ENCODE measurements at places on chromosomes 16 and 17.
A peak's percentile ranks its signal among the peaks of the same experiment; 100 is the strongest.

DNA sequence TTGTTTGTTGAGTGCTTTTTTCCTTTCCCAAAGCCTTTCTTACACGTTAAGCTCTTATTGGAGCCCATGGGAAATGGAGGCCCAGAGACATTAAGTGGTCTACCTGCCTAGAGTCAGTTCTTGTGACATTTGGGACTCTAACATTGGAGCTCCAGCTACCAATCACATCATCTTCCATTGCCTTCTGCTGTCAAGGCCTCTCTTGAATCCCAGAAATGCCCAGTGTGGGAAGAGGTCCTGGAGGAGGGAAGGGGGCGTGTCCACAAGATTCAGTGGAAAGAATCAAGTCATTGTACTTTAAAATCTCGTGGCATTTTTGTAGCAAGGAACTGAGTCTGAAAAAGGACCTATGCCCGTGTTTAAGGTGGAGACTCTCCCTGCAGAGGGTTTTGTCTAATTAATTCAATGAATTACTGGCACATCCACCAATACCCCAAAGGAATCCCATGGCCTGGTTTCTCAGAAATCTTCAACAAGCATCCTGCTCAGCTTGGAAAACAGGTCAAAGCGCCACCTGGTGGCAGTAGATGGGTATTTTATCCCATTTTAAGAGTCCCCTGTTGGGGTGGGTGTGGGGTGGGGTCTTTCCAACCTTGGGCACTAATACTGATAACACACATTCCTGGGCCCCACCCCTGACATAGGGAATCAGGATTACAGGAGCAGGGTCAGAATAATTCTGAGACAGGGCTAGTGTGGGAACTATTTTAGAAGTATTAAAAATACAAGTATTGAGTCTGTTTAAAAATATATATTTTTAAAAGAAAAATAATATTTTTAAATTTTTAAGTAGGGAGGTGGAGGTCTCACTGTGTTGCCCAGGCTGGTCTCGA lies 24.6 kb downstream of the GPT2 start:
- H3K4me3 ChIP-seq: no peak overlapping the region
- no peak overlapping the region for H3K27ac ChIP-seq
- no peaks in the 10 kb centered on the region for H3K4me1 ChIP-seq
- no peaks in the 10 kb centered on the region for H3K27me3 ChIP-seq

- H3K27me3 ChIP-seq: no peaks in the 10 kb centered on the region
- peak overlapping the region; percentile 63 for H3K4me3 ChIP-seq
- peaks cover 7% of the 10 kb centered on the region for H3K36me3 ChIP-seq
- peak overlapping the region; percentile 91 for H3K27ac ChIP-seq
- H3K4me1 ChIP-seq: peaks cover 96% of the 10 kb centered on the region
- no peak for DNase-seq
These were observed 9.7 kb downstream of the NHERF2 start for GRCh38 chr16:2036200-2036966.

DNA sequence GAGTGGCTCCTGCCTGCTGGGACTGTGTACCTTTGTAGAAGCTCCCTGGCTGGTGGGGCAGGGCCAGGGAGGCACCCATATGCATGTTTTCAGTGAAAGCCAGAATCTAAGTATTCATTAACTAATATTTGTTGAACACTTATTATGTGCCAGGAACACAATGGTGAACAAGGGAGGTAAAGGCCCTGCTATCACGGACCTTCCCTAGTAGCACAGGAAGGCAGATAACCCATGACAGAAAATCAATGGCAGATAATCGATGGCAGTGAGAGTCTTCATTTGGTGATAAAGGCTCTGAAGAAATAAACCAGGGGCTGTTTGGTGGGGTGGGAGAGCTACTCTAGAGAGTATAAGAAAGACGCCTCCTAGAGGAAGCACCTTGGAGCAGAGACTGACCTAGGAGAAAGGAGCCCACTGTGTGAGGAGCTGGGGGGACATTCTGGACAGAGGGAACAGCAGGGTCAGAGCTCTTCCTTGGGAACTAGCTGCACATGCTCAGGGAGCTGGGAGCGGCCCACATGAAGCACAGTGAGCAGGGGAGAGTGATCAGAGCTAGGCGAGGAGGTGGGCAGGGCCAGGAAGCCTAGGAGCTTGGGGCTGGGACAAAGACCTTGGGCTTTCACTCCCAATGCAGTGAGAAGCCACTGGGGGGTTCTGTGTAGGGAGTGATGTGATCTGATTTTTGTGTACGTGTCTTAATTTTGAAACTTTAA lies 78.5 kb downstream of the SPECC1 start:
- H3K36me3 ChIP-seq: no peaks in the 10 kb centered on the region
- no peaks in the 10 kb centered on the region for H3K27me3 ChIP-seq
- DNase-seq: no peak
- H3K4me3 ChIP-seq: no peak overlapping the region
- peaks cover 62% of the 10 kb centered on the region for H3K4me1 ChIP-seq

DNA sequence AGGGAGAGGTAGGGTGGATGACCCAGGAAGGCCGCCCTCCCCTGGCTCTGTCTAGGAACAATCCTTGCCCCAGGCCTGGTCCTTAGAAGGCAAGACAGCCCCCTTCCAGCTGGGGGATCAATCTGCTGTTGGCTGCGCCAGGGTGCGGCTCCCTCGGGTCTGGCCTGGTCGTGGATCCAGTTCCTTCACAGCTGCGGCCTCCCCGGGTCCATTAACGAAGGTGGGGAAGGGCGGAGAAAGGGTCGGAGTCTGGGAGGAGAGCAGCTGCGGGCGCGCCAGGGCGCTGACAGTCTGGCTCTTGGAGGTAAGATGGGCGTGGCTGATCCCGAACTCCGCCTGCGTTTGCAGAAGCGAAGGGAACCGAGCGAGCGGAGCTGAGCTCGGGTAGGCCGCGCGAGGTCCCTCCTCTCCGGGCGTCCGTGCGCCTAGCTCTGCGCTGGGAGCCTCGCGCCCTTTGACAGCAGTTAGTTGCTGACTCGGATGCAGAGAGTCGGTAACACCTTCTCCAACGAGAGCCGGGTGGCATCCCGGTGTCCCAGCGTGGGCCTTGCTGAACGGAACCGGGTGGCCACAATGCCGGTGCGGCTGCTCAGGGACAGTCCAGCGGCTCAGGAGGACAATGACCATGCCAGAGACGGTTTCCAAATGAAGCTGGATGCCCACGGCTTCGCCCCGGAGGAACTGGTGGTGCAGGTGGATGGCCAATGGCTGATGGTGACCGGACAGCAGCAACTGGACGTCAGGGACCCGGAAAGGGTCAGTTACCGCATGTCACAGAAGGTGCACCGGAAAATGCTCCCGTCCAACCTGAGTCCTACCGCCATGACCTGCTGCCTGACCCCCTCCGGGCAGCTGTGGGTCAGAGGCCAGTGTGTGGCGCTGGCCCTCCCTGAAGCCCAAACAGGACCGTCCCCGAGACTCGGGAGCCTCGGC lies at the start of gene HSPB9:
Gene HSPB9, plus strand, starts transcription at position 434 of the 933 bp plus-strand sequence. Its CDS starts 47 bp downstream, at position 481.
- H3K27ac ChIP-seq: peak within 1 kb of the TSS; percentile 13
- peaks cover 18% of the 10 kb centered on the region for H3K4me1 ChIP-seq
- no peaks in the 10 kb centered on the region for H3K27me3 ChIP-seq
- no peak for DNase-seq
- peaks cover 49% of the 10 kb centered on the region for H3K36me3 ChIP-seq

GRCh38 chr16:74064120-74064735 lies 232.4 kb upstream of the PSMD7 start:
- H3K4me3 ChIP-seq: no peak overlapping the region
- no peak overlapping the region for H3K27ac ChIP-seq

- no peak for DNase-seq
- peaks cover 86% of the 10 kb centered on the region for H3K27me3 ChIP-seq
- no peak overlapping the region for H3K4me3 ChIP-seq
These were observed 18.3 kb upstream of the CBX8 start for GRCh38 chr17:79814974-79815835.

DNA sequence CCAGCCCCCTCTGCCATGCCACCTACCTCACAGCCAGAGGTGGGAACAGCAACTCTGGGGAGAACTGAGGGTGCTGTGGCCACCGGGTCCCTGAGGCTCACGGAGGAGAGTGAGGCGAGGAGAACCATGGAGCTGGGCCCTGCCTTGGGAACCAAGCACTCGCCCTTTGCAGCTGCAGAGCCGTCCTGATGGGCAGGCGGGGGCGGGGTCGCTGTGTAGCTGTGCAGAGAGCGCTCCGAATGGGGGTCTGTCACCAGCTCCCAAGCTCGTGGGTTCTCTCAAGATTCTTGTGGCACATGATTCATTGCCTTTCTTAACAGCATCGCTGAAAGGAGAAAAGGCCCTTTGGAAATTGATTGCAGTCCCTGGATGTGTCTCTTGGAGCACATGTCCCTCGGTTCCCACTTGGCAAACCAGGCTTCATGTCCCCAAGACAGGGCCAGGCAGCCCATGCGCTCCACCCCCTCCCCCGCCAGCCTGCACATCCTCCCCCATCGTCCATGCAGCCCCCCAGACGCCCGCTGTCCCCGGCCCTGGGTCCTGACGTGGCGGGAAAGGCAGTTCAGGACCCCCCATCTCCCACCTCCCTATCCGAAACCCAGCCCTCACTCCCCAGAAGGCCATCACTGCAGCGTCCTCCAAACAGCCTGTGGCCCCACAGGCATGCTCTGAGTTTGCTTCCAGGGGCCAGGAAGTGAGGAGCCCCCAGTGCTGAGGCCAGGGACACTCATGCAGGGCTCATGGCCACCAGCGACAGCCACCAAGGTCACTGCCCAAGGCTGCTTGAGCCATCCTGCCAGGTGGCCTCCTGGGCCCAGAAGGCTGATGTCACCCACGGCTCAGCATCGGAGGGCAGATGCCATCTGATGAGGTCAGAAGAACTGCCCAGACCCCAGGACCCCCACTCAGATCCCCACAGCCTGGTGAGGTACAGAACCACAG lies 20.6 kb upstream of the CHMP6 start:
- no peak for DNase-seq
- peaks cover 19% of the 10 kb centered on the region for H3K4me1 ChIP-seq
- no peak overlapping the region for H3K27ac ChIP-seq
- H3K4me3 ChIP-seq: no peak overlapping the region
- H3K36me3 ChIP-seq: no peaks in the 10 kb centered on the region
- H3K27me3 ChIP-seq: peaks cover 15% of the 10 kb centered on the region

GRCh38 chr16:78796221-78796866 lies 696.9 kb downstream of the WWOX start:
- peaks cover 5% of the 10 kb centered on the region for H3K4me1 ChIP-seq
- peak overlapping the region; percentile 53 for H3K27ac ChIP-seq
- peak overlapping the region; percentile 2 for H3K4me3 ChIP-seq
- H3K36me3 ChIP-seq: no peaks in the 10 kb centered on the region
- peak; percentile 69 for DNase-seq
- H3K27me3 ChIP-seq: no peaks in the 10 kb centered on the region

DNA sequence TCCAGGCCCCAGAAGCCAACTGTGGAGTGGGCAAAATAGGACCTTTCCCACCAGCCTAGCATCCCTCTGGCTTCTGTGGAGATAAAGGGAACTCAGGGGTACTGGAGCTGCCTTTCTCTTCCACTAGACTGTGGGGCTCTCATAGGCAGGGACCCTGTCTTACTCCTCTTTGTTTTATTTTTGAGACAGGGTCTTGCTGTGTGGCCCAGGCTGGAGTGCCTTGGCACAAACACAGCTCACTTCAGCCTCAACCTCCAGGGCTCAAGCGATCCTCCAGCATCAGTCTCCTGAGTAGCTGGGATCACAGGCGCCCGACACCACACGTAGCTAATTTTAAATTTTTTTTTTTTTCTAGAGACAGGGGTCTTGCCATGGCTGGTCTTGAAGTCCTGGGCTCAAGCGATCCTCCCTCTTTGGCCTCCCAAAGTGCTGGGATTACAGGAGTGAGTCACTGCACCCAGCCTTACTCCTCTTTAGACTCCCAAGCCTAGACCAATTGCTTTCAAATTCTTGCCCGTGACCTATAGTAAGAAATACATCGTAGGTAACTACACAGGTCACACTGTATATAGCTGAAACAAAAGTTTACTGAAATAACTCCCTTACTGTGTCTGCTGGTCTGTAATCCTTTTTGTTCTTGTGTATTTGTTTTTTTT lies 2.6 kb downstream of the RAI1 start:
- no peak for DNase-seq
- H3K36me3 ChIP-seq: no peaks in the 10 kb centered on the region
- peak overlapping the region; percentile 92 for H3K27ac ChIP-seq
- H3K4me1 ChIP-seq: peaks cover 29% of the 10 kb centered on the region
- H3K4me3 ChIP-seq: peak overlapping the region; percentile 64

DNA sequence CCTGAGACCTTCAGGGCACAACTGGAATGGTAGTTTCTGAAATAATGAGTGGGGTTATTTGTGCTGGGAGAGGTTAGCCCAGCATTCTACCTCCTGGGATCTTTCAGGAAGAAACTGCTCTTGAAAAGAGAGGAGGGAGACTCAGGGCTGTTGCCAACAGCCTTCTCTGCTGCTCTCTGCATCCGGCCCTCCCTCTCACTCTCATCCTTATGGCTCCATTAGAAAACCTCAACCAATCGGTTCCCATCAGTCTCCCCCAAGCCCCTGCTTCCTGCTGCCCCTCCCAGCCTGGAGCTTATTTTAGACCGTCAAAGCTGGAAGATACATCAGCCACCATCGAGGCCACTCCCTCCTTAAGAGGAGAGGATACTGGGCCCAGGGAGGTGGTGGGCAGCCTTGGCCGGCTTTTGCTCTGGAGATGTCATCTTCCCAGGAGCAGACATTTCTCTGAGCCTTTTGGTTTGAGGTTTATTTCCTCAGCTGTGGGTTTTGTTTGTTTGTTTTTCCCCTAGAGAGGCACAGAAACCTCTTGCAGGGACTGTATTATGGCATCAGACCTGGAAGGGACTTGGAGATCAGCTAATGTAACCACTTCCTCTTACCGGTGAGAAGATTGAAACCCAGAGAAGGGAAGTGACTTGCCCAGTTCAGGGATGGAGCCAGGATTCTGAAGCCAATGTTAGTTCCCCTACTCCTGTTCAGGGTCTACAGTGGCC lies 2.7 kb downstream of the MPRIP start:
- peak overlapping the region; percentile 83 for H3K27ac ChIP-seq
- no peaks in the 10 kb centered on the region for H3K27me3 ChIP-seq
- no peak overlapping the region for H3K4me3 ChIP-seq
- DNase-seq: peak; percentile 85
- peaks cover 78% of the 10 kb centered on the region for H3K4me1 ChIP-seq
- no peaks in the 10 kb centered on the region for H3K36me3 ChIP-seq

DNA sequence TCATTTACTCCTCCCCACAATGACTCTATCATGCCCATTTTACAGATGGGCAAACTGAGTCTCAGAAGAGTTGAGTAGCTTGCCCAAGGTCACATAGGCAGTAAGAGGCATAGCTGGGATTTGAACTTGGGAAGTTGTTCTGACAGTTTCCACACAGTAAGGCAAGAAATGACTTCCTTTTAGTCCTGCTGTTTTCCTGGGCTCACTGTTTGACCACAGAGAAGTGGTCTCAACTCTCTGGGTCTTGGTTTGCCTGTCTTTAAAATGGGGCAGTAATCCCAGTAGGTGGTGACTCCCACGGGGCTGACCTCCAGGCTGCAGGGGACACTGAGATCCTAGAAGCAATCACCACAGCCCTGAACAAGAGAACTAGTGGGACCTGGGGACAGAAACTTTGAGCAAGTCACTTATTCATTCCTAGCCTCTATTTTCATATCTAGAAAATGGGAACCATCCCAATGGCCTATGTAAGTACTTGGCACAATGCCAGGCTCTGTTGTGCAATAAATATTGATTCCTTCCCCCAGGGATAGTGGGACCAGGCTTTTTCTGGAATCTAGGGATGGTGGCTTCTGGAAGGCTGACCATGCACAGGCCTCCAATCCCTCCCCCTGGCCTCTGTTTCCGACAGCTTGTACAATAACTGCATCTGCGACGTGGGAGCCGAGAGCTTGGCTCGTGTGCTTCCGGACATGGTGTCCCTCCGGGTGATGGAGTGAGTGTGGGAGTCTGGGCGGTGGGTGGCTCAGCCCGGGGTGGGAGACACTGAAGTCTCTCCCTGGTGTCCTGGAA lies 20.5 kb downstream of the DEXI start:
- no peak for DNase-seq
- H3K27me3 ChIP-seq: no peaks in the 10 kb centered on the region
- peaks cover 73% of the 10 kb centered on the region for H3K36me3 ChIP-seq
- H3K4me3 ChIP-seq: no peak overlapping the region
